ENCODE measurements at places on chromosomes 7 and 10.

DNA sequence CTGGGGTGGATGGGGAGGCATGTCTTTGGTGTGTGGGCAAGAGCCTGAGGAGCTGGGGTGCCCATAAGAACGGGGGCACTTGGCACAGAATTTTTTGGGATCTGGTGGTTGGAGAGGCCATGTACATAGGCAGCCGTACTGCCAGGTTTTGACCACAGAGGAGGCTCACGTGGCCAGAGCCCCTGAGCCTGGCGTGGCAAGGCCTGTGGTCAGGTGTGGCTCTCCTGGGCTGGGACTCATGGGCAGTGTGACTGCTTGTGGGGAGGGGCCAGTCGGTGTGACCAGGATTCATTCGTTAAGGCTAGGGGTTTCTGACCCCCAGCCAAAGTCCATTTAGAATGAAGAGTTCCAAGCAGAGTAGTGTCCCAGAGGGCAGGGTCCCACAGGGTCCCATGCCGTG, 38.2 kb downstream of the AGAP3 start:
- DNase-seq = no peak

- DNase-seq = no peak
Observed at GRCh38 chr7:154859747-154860620, 142.9 kb downstream of the PAXIP1 start.

DNA sequence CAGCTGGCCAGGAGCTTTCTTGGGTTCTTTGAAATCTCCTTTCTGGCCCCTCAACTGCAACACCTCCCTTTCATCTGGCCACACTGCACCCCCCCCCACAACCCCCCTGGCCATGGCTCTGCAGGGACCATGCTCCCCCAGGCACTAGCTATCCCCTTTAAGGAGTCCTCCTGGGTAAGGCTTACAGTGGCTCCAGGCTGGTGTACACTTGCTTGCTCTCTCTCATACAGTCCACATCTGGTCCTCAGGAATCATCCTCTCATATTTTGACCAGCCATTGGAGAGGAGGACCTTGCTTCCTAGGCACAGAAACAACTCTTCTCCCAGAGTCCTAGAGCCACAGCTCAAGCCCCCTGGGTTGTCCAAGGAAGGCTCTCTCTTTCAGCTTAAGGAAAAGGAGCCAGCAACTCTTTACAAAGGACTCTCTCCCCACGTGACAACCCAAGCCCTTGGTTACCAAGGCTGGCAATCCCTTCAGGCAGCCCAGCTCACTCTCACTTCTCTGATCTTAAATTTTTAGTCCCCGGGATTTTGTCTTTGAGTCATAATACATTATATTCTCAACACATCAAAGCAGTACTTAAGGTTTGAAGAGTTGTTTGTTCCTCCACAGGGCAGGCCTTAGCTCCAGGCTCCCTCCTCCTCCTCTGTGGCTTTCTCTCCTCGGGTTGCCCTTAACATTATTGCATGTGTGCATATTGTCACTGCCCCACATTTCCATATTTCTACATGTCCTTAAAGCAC, 9.9 kb downstream of the GARIN1A start:
- no peak for DNase-seq

DNA sequence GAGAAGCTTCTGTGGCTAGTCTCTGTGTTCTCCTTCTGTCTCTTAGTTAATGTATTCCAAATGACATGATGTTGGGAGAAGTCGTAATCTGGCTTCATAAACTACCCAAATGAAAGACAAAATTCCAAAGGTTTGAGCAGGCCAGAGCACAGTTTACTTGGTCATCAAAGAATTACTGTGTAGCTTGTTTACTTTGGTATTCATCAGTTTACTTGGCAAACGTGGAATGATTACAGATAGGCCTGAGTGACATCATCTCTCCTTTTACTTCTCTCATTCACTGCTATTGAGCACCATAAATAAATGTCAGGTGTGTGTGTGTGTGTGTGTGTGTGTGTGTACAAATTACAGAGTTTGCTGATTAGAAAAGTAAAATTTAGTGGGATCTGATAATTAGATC, 327.3 kb downstream of the PHTF2 start:
- DNase-seq = no peak

DNA sequence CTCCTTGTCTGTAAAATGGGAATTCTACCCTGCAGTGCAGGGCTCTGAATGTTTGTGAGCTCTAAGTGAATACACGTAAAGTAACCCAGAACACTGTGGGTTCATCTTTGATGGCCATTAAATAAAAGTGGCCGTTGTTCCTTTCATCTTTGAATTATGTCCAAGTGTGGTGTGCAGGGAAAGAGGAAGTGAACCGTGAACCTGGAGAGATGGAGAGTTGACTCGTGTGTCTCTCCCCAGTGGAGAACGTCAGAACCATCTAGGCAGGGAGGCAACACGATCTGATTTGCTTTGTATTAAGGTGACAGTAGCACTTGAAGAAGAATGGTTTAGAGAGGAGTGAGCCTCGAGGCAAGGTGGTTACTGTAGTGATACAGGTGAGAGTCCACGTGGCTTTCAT, 93.5 kb upstream of the GJD4 start:
- DNase-seq = no peak

DNA sequence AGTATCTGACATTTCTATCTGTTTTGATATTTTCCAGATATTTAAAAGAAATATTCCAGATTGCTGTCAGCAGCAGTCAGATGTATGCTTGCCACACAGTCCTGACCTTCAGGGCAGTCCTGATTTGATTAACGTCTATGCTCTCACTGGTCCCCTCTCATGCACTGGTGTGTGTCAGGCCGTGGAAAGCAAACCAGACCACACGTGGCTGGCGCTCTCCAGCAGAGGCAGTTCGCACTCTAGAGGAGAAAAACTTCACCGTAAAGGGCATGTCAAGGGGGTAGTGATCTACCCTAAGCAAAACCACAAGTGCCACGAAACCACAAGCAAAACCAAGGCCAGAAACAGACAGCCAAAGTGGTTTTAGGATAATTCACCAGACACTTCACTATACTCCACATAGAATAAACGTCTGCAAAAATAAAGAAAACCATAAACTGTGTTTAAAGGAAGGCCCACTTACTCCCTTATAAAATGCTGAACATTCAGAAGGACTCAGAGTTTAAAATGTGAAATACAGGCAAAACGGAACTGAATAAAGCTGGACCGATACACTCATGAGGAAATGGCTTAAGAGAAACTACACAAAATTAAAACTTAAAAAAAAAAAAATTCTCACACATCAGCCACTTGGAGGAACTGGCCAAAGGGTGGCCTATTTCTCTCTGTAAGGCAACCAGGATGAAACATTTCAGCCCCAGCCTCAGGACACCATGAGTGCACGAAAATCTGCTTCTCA, 26.4 kb downstream of the PARP12 start:
- DNase-seq = no peak

DNA sequence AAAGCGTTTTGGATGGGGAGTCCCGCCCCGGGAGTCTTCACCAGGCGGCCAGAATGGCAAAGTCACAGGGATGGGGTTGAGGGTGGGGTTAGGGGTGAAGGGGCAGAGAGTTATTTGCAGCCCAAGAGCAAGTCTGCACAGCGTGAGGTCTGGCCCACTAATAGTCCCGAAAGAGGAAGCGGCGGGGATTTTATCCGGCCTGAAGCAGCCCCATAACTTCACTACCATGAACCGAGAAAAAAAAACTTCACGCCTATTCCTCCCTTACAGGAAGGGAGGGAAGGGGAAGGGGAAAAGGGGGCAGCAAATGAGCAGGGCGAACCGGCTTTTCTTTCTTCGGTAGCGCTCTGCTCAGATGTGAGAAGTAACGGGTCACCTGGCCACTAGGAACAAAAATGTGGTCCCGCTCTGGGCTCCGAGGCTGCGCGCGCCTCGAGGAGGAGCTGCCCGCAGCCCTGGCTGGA, 712 bp downstream of the ITPRIP start:
- no peak for DNase-seq

DNA sequence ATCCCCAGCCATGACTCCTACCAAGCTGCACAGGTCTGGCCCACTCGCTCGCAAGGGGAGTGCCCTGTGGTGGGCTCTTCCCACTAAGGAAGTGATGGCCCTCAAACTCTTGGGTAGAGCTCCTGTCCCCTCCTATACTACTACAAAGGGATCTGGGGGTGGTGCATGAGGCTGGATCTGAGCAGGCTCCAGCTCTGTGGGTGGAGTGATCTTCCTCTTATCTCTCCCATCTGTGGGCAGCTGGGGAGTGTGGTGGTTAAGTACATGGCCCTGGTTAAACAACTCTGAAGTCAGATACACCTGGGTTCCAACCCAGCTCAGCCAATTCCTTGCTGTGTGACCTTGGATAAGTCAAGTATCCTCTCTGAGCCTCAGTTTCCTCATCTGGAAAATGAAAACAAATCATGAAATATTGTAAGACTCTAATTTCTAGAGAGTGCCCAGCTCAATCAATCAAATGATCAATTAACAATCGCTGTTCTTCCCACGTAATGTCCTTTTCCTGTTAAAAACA, 17.4 kb downstream of the DDIT4 start:
- DNase-seq = no peak

- no peak for DNase-seq
Observed at GRCh38 chr7:94781236-94781635, 125.3 kb upstream of the SGCE start.

- no peak for DNase-seq
Observed at GRCh38 chr10:3829156-3830050, 44.4 kb upstream of the KLF6 start.

DNA sequence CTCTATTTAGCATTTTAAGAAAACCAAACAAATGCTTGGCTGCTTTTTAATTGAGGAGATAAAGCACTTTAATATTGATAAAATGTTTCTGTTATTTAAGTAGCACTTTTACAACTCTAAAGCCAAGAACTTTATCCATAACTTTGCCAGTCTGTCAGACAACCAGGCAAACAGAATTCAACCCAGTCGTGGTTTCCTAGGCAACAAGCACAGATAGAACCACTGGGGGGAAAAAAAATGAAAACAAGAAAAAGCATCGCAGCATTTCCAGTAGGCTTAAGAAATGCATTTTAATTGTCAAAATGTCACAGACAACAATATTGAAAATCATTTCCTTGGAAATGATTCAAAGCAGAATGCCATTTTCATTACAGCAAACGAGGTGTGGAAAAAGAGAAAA, 323.4 kb downstream of the PARD3 start:
- DNase-seq = no peak

GRCh38 chr10:11225935-11226334, 208.3 kb downstream of the CELF2 start:
- DNase-seq = no peak

- no peak for DNase-seq
Observed at GRCh38 chr10:47224546-47225218, 75.3 kb upstream of the GDF10 start.

GRCh38 chr7:75017832-75018231, 53.3 kb downstream of the CASTOR2 start:
- no peak for DNase-seq

DNA sequence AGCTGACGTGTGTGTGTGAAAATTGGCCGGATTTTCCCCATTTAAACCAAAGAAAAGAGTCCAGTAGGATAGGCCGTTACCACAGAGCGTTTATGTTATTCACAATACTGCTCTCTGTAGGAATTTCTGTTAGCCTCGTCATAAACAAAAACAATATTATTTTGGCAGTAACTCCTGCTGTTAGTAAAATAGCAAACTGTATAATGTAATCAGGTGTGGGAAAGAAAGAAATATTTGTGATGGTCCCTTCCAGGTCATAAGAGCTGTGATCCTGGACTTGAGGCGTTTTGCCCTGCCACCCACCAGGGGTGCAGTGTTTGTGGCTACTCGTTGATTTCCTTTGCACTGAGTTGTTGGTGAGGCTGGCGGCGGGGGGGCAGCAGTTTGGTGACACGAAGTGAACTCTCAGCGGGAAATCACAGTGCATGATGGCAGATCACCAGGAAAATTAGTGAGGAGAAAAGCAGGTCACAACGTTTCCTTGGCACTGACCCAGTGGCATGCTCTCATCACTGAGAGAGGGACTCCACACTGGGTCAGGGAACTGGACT, 2.8 kb downstream of the EEPD1 start:
- DNase-seq = no peak

DNA sequence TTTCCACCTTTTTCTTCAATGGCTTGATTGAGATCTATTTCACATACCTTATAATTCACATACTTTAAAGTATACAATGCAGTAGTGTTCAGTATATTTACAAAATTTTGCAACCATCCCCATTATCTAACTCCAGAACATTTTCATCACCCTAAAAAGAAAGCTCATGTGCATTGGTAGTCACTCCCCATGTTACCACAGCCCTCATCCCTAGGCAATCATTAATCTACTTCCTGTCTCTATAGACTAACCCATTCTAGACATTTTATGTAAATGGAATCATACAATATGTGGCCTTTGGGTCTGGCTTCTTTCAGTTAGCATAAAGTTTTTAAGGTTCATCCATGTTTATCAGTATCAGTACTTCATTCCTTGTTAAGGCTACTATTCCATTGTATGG, 214.2 kb downstream of the WDR11 start:
- no peak for DNase-seq

- no peak for DNase-seq
Observed at GRCh38 chr10:114684084-114684821, 26.2 kb upstream of the ABLIM1 start.

- no peak for DNase-seq
Observed at GRCh38 chr10:102287991-102288390, 42.7 kb downstream of the GBF1 start.

DNA sequence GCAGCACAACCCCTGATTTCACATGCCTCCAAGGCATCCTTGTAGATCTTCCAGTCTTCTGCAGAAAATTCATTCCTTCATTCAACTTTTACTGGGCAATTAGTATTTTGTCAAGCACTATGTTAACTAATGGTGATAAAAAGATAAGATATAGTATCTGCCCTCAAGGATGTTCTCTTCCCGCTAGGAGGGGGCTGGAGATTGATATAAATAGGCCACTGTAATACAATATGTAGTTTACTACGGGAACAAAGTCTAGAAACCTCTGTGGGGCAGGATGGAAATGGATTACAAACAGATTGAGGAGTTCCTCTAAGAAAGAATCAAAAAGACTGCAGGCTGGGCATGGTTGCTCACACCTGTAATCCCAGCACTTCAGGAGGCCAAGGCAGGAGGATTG, 10.3 kb upstream of the PARD3 start:
- no peak for DNase-seq

DNA sequence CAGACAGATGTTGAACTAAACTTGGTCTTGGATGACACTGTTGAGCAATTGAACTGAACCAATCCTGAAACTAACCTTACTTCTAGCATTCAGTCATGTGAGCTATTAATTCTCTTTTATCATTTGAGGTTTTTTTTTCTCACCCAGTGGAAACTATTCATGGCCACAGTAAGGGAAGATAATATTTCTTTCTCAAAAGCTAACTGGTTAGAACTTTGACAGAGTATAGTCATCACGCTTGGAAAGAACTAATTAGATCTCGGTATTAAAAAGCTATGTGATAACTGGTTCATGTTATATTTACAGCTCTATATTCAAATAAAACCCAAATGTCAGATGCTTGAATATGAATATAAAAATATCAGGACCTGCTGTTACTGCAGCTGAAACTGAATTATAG, 89.5 kb downstream of the OTUD1 start:
- DNase-seq = no peak

DNA sequence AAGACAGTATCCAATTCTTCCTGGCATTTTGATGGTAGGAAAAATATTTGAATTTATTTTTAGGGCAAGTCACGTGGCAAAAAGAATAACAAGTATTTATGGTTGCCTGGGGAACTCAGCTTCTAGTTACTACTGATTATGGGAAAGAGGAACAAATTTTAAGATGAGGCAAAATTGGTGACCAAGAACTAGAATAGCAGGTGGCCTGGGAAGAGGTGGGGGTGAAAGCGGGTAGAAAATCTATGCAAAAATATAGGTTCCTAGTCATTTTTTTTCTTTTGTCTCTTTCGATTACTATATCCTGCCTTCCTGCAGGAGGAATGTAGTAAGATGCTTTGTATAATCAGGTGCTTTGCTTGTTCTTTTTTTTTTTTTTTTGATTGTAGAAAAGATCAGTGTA, 27.8 kb downstream of the ENTPD1 start:
- no peak for DNase-seq

GRCh38 chr10:97566336-97566996, 6.1 kb upstream of the ANKRD2 start:
- DNase-seq = no peak

Measured in activated CD4-positive, CD25-positive, alpha-beta regulatory T cell treated with anti-CD3 and anti-CD28 coated beads, Interleukin-2, amount 50 U/mL, for 16 hours (primary cell).